ENCODE measurements at places on chromosomes 16 and 17.

GRCh38 chr16:29900888-29901606 lies 759 bp downstream of the ASPHD1 start:
- DNase-seq, result no peak

GRCh38 chr17:74972107-74972972 lies at the start of gene HID1:
HID1 (minus strand) TSS chr17:74972759; CDS start chr17:74972656, 103 bp downstream.
- no peak for DNase-seq

- no peak for DNase-seq
Measured at GRCh38 chr17:68509141-68510057, 2.8 kb upstream of the PRKAR1A start.

DNA sequence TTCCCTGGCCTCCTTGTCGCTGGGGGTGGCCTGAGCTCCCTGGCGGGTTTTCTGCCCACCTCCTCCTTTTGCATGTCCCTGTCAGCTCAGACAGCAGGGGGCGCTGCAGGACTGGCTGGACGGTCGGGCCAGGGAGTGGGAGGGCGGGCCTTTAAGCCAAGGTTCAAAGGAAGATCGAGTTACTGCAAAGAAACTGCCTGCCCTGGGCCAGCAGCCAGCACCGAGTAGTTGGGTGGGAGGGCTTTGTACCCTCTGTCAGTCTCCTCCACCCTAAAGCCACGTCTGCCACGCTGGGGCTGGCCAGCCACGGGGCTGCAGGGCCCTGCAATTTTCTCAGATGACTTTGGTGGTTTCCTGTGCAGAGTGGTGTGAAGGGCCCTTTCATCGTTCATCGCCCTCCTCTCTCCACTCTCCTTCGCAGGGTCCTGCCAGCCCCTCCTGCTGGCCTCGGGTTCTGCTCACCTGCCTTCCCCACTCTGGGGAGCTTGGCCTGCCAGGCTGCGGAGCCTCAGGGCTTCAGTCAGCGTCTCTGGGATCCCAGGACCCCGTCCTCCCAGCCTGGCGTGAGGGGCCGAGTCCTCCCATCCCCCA lies 12.3 kb downstream of the GPR142 start:
- DNase-seq, result no peak

- no peak for DNase-seq
Measured at GRCh38 chr16:85836706-85837582, 37.4 kb downstream of the COX4I1 start.

DNA sequence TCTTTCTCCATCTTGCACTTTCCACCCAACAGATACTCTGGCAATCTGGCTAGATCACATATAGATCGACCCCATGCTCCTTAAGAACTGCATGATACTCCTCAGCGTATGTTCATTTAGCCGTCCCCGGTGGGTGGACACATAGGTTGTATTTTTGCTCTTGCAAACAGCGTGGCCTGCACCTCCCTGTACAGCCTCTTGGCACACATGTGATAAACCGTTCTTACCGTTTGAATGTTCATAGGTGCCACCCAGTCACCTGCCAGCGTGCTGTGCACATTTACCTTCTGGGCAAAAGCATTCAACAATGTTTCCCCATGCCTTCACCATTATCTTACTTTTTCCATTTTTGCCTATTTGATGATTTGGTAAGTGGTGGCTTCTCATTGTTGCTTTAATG lies 6.2 kb downstream of the TNP2 start:
- DNase-seq, result no peak

DNA sequence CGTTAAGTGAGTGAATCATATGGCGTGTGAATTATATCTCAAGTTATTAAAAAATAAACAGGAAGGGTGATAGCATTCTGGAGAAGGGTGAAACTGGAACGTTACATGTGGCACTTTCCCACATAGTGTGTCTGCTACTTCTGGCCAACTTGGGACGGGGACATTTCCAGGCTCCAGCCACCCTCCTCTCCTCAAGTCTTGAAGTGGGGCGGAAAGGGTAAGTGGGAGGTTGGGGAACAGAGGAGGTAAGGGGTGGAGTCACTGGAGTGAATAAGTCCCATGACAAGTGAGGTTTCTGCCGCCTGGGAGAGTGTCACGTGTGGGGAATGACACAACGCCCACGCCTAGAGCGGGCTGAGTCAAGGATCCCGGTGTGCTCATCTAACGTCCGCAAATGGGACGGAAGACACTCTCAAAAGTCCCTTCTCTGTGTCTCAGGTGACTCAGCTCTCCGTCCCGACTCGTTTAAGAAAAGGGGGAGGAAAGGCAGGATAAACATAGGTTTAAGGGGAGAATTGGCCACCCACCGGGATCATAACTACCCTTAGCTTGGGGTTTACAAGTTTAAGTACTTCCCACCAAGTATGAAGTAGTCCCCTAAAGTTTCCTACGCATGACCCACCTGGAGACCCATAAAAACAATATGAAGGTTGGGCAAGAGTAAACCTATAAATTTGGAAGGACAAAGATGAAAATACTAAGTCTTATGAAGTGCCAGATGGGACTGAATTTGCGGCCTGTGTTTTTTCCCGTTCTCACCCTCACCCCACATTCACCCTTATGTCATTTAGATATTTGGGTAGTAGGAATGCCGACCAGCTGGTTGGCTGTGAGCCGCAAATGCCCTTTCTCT lies 1.2 kb upstream of the SPAG9 start:
- no peak for DNase-seq

DNA sequence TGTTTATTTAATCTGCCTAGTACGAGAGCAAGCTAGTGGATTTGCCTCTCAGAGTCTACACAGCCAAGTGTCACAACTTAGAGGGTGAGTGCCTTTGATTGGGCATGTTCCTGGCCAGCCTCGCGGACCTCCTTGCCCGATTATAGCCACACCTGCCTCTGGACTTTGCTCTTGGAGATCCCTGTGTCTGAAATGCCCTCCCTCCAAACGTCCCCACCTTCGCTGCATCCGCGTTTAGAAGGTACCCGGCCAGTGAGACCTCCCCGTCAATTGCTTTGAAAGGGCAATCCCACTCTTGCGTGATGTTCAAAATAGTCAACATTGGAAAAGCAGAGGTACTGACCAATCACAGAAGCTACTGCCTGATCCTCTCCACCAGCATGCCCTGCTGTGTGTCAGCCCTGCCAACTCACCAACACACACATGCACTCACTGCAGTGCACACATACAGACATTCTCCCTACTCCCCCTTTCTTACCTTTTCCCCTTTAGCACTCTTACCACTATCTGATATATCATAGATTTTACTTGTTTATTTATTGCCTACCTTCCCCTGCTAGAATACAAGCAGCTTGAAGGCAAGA lies 6.5 kb upstream of the SDK2 start:
- no peak for DNase-seq

- DNase-seq, result no peak
Measured at GRCh38 chr17:17044846-17045561, 2.7 kb downstream of the MPRIP start.

DNA sequence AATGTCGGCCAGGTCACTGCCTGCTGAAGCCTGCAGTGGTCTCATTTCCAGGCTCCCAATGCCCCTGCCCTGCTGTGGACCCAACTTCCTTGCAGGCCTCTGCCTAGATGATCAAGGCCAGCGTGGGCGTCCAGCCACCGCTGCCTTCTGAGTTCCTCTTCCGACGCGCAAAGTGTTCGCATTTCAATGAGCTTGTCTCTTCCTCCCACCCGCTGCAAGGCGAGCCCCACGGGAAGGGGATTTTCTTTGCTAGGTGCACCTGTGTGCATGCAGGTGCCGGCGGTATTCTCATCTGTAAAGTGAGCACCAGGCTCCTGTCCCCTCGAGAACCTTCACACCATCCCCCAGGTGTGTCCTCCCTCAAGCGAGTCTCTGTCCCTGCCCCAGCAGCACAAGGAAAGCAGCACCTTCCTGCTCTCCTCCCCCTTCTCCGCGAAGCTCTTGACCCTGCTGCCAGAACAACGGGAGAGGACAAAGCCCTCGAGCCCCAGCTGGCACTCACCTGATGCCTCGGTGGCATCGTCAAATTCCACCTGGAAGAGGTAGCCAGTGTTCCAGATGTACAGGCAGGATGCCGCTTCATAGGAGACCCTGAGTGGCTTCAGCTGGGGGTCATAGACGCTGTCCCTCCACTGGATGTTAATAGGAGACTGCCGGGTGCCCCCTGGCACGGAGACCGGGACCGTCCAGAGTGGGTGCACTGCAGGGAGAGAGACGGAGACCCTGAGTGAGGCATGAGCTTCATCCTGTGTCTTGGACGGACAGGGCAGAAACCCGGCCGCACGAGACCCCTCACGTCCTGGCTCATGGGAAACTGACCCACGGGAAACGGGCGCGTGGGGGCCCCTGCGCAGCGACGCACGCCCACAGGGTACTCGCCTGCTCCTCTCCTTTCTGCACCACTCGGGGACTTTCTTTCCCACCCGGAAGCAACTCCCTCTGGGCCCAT lies 9.8 kb downstream of the CA5A start:
- no peak for DNase-seq

DNA sequence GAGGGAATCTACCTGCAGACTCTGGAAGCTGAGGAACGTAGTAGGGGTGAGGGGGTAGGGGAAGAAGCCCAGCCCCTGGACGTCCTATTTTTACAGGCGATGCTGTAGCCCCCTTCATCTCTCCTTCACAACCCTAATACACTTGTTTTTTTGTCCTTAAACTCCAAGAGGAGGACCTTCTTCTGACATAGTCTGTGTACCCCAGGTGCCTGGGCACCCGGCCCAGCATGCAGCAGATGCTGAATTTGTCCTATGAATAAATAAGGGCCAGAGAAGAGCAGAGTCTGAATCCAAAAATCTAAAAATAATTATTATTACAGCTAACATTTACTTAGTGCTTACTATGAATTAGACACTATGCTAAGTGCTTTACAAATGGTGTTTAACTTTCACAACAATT lies 5.1 kb downstream of the KIF18B start:
- DNase-seq, result no peak

DNA sequence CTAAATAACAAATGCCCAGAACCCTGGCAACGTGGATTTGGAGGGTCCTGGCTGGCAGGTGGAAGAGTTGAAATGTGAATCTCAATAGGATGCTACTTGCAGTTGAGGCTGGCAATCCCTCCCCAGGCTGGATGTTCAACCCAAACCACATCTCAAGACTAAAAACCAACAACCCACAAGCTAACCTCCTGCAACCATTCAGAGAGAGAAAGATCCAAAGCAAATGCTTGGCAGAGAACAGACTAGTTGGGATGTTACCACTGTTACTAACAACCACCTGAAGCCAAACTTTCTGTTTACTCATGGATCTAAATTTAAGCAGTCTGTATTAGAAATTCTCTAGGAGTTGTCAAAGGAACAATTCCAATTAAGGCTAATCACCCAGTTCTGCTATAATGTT lies 27.9 kb downstream of the SMG6 start:
- DNase-seq, result no peak

DNA sequence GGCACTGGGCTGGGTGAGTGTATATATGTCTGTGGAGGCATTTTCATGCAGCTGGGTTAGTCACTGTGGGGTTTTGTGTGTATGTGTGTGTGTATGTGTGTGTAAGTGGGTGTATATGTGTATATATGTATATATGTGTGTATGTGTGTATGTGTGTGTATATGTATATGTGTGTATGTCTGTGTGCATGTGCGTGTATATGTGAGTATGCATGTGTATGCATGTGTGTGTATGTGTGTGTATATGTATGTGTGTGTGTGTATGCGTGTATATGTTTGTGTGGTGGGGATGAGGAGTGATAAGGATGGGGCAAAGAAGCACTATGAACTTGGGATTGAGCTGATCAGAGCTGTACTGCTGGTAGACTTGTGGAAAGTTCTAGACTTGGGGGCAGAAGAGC lies 29.0 kb upstream of the PLLP start:
- no peak for DNase-seq

GRCh38 chr16:89261691-89262563 lies 44.4 kb downstream of the ZNF778 start:
- no peak for DNase-seq

GRCh38 chr17:20975566-20975965 lies 67.2 kb downstream of the USP22 start:
- no peak for DNase-seq

GRCh38 chr17:6755731-6756184 lies at the start of gene XAF1:
XAF1 (plus strand) TSS chr17:6756046; CDS start chr17:6756079, 33 bp downstream.
- DNase-seq, result no peak

- no peak for DNase-seq
Measured at GRCh38 chr17:16444258-16444886, 29.0 kb downstream of the TRPV2 start.

GRCh38 chr16:20624882-20625807 lies 49.0 kb upstream of the ACSM2B start:
- no peak for DNase-seq

- DNase-seq, result no peak
Measured at GRCh38 chr17:82603981-82604448, 44.2 kb downstream of the WDR45B start.

GRCh38 chr17:2701161-2701995 lies 10.2 kb downstream of the CLUH start:
- DNase-seq, result no peak

DNA sequence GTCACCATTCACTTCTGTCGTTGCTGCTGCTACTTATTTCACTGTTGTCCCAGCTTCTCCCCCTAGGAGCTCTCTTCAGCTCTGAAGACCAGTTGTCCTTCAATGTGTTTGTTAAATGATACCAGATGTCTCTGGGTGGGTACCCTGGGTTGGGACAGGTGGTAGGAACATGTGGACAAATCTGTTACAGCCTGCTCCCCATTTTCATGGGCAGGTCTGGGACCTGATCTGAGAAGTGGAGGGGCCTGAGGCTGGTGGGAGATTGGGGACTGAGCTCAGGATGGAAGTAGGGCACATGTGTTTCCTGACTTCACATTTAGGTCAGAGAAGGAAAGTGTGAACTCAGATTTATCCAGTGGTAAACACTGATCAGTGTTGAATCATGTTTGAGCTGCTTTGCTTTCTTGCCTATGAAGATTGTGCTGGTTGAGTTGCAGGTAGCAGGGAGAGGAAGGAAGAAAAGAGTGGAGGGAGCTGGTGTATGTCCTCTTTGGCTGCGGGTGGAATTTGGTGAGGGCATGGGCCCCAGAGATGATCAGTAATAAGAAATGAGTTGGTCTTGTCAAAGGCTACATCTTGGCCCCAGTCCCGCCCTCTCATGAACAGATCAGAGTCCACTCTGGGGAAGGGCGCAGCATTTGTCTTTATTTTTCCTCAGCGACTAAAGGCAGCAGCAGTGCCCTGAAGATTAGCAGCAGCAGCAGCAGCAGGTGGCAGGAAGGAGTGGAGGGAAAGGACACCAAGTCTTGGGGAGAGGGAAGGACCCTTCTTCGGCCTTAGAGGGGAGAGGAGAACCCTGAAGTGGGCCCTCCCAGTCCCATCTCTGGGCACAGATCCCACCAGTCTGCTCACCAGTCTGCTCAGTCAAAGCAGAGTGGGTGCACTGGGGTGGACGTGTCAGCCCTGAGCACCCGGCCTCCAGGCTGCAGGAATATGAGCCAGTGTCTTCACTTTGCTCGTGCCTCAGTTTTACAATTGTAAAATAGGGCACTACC lies 6.1 kb upstream of the EFTUD2 start:
- no peak for DNase-seq

DNA sequence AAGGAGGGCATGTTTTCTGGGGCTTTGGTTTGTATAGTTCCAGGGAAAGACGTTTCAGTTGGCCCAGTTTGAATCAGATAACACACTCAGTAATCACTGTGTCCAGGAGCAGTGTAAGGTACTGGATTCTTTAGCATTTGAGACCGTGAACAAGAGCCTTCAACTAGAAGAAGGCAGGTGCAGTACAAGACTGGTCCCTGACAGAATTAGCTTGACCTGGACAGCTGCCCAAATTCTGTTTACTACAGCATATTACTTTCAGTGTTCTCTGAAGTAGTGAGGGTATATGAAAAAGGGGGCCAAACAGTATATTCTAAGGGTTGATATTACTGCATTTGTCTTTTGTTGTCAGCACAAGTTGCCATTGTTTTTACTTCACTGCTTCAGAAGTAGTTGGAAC lies 81.3 kb downstream of the COX10 start:
- DNase-seq, result no peak

- no peak for DNase-seq
Measured at GRCh38 chr17:62757500-62757951, 50.6 kb downstream of the MARCHF10 start.

GRCh38 chr16:84502075-84502474 lies 2.4 kb downstream of the MEAK7 start:
- no peak for DNase-seq
